CD4-positive, alpha-beta T cell treated with Interleukin-6 at 100 ng/mL for 8 hours (primary cell): ENCODE measurements at places on chromosomes 13 and 19.

DNA sequence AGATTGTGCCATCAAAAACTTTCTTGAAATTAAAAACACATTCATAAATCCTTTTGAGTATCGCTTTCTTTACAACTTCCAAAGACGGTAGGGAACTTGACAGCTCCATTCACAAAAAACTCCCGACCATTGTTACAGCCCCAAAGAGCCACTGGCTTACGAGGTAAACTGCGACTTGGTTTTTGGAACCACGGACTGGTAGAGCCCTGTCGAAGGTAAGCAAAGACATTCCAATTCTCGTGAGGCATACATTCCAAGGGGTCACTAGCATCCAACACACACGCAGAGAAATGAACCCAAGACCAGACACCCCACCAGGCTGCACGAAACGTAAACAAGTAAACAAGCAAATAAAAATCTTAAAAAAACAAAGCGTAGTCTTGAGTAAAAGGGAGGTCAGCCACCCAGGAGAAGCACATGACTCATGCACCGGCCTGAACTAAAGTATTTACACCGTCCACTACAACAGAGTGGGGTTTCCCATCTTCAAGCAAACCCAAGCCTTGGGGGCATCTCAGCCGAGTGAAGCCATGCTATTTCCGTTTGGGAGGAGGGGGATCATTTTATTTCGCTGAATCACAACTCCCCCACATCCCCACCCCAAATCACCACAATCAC is 1.4 kb downstream of the BRD4 start:
- DNase-seq: no peak

- no peak for DNase-seq
Observed at GRCh38 chr19:18879579-18880373, 16.2 kb downstream of the CERS1 start.

DNA sequence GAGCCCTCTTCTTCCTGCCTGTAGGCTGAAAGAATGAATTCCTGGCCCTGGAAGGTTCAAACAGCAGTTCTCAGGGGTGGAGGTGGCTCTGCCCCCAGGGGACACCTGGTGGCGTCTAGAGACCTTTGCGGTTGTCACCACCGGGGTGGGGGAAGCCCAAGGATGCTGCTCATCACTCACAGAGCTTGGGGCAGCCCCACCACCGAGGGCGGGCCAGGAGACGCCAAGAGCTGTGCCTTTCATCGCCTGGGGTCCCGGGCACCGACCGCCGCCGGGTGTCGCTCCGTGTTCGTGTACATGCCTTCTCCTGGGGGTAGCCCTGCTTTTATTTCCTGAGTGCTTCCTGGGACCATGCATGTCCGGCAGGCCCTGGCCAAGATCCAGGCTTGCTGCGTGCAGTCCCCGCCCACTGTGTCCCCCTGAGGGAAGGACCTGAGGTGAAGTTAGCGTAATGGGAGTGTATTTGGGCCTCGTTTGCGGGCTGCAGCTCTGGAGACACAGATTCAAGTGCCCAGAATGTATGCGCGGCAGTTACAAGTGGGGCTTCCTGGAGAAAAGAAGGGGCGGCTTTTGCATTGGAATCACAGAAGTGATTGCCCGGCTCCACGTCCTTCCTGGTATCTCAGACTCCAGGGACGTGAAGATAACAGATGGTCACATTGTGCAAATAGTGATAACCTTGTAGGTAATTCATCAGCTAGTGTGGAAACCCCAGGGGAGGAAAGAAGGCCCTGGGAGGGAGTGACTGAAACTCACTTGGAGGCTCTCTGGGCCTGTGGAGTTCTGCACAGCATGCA is 7.8 kb downstream of the DOT1L start:
- peak; percentile 54 for DNase-seq

- DNase-seq: peak; percentile 73
Observed at GRCh38 chr19:58544591-58545285, 874 bp downstream of the TRIM28 start.

DNA sequence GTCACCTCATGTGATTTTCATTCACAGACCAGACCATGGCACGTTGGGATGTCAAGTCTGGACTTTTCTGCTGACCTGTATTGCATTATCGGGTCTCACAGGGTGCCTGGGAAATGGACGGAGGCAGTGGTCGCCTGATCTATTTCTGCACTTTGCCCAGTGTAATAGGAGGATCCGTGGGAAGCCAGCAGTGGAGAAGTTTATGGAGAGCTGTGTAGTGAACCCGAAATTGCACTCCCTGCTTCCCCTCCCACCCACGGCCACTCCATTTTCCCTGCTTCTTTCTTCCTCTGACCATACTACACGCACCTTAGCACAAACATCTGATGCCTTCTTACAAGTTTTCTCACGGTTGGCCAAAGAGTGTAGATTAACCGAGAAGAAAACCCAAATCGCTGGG is 16.9 kb downstream of the EFNB2 start:
- no peak for DNase-seq

GRCh38 chr19:41226053-41226873 is 7.2 kb downstream of the AXL start:
- DNase-seq: peak; percentile 20

GRCh38 chr13:110915874-110916206 is 971 bp upstream of the ANKRD10 start:
- no peak for DNase-seq

- DNase-seq: no peak
Observed at GRCh38 chr19:7534531-7535046, 928 bp upstream of the PNPLA6 start.
